Omental fat pad (tissue), 4 donors: ENCODE measurements at places on chromosomes 1 and 21.

- no peak for DNase-seq
Measured at GRCh38 chr1:115939455-115939854, 36.9 kb upstream of the SLC22A15 start.

DNA sequence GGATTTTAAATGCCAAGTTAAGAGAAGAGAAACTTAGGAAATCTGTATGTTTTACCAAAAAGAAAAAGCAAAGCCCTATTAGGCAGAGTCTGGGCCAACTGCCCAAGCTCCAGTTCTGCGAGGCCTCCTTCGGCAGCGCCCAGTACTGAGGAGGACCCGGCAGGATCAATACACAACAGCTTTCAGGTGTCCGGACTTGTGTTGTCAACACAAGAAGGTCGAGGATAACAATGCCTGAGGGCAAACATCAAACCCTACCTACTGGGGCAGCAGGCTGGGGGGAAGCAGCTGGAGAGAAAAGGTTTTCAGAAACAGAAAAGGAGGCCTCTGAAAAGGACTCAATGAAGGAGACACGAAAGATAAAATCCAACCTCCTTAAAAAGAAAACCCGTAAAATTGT lies 98.1 kb upstream of the GJB5 start:
- no peak for DNase-seq

DNA sequence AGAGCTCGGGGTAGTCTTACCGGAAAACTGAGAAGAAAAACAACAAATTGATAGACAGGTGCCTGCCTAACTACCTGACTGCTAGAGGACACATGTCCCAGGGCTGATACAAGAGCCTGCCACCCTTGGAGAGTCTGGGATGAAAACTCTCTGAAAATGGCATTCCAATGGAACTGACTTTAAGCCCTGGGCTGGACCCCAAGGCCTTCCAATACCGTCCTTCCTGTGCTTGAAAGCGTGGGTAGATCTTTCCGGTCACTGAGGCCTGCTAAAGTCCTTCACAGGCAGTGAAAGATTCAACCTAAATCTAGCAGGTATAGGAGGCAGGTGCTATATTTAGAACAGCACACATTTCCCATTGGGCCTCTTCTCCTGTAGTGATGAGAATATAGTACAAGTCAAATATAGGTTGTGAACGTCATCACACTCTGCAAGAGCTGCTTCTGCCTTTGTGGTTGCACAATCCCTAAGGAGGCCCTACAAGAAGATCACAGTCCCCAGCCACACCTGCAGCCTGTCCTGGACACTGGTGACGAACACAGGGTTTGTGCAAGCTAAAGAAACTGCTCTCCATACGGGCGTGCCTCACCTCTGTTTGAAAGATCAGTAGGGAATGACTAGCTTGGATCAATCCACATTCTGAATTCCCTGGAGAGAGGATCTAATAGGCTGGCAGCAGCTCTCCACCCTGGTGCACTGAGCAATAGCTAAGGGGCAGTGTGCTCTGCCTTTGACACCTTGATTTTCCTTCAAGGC lies 876 bp upstream of the CHML start:
- no peak for DNase-seq

GRCh38 chr21:39523399-39523798 lies 71.6 kb downstream of the SH3BGR start:
- DNase-seq, result no peak

DNA sequence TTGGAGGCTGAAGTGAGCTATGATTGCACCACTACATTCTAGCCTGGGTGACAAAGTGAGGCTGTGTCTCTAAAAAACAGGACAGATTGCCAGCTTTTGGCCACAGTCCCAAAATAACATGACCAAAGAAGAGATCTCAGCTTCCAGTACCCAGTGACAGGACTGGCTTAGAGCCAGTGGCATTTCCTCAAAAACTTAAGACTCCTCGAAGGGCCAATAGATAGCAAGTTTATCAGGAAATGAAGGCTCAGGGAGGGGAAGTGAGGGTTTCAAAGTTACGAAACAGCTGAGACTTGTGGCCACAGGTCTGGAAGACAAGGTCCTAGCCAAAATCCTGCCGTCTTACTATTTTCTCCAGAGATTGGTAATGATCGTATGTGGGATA lies 6.3 kb upstream of the TMEM39B start:
- no peak for DNase-seq

- DNase-seq, result no peak
Measured at GRCh38 chr1:235557495-235557894, 53.2 kb upstream of the B3GALNT2 start.

- DNase-seq, result no peak
Measured at GRCh38 chr1:166383635-166384346, 217.0 kb upstream of the FAM78B start.

GRCh38 chr21:39388811-39389155 lies 39.9 kb upstream of the HMGN1 start:
- no peak for DNase-seq

GRCh38 chr1:30907481-30908315 lies 860 bp downstream of the SDC3 start:
- no peak for DNase-seq

GRCh38 chr1:203169770-203170520 lies 5.7 kb downstream of the MYBPH start:
- DNase-seq, result no peak

- DNase-seq, result no peak
Measured at GRCh38 chr1:19597496-19598309, 46.4 kb upstream of the NBL1 start.

GRCh38 chr1:154614901-154615300 lies 6.9 kb upstream of the ADAR start:
- no peak for DNase-seq

GRCh38 chr1:84877592-84877991 lies 15.4 kb downstream of the LPAR3 start:
- DNase-seq, result no peak
